ENCODE measurements at places on chromosomes 13 and 19. TPM values are rescaled to one million over a fixed set of nuclear protein-coding genes. Genes with fewer than 3 reads are reported as not detected.

Gene ZNF99
- total RNA-seq, result under 0.01 TPM

Gene CA11
- total RNA-seq, result 3.7 TPM

Gene ZNF468
- total RNA-seq, result 14.6 TPM

Gene PRODH2
- total RNA-seq, result not detected

Gene TIMM13
- total RNA-seq, result 29.7 TPM

Gene TTYH1
- 1.0 TPM for total RNA-seq

Gene NLRP7
- not detected for total RNA-seq

Gene ZFP14
- total RNA-seq, result 6.8 TPM

Gene CEACAM5
- not detected for total RNA-seq

Gene DIS3
- total RNA-seq, result 13.0 TPM

Gene LIPE
- 8.9 TPM for total RNA-seq

Gene FXYD3
- total RNA-seq, result not detected

Gene KANK2
- 53.2 TPM for total RNA-seq

Measured in skeletal muscle tissue (tissue), 5 donors.